ENCODE measurements at places on chromosomes 2 and 18.

DNA sequence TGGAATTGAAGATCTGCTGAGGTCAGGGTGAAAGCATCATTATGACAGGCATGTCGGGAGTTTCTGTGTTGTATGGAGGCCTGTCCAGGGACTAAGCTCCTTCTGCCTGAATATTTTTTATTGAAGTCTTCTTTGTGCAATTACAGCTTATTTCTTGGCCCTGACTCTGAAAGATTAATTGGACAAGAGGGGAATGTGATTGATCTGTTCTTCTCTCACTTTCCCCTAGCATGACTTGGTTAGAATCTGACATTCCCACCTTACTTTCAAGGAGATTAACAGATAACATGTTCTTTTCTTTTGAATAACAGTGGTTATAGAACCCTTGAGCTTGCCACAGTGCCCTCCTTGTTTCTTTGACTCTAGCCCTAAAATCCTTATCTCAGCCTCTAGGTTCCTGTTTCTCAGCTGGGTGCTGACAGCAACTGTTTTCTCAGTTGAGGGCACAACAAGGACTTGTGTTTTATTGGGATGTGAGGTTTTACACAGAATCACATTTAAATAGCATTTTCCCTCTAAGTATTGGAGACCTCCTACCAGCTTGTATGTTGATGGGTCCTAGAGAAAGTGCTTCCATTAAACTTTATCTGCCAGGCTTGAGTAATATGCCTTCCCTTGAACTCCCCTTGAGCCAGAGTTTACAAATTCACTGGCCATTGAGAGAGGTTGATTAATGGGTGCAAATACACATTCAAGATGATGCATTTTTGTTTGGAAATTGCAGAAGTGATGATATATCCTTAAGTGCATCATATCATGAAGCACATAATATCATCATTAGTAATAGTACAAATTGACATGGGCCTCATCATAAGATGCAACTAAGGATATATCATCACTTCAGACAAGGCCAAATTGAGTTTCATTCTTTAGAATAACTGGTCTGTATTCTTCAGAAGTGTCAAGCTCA lies 12.5 kb downstream of the TTLL4 start:
- no peak for DNase-seq

GRCh38 chr18:35564795-35565453 lies 16.6 kb upstream of the GALNT1 start:
- DNase-seq = no peak

- no peak for DNase-seq
Measured at GRCh38 chr18:59663096-59663495, 34.1 kb downstream of the CCBE1 start.

- no peak for DNase-seq
Measured at GRCh38 chr2:238346544-238346943, 26.2 kb downstream of the TRAF3IP1 start.

GRCh38 chr2:121400201-121400600 lies 115.2 kb upstream of the TFCP2L1 start:
- DNase-seq = no peak

- DNase-seq = no peak
Measured at GRCh38 chr2:127138281-127138680, 31.3 kb upstream of the BIN1 start.

GRCh38 chr18:58298251-58299134 lies 254.5 kb downstream of the NEDD4L start:
- no peak for DNase-seq

DNA sequence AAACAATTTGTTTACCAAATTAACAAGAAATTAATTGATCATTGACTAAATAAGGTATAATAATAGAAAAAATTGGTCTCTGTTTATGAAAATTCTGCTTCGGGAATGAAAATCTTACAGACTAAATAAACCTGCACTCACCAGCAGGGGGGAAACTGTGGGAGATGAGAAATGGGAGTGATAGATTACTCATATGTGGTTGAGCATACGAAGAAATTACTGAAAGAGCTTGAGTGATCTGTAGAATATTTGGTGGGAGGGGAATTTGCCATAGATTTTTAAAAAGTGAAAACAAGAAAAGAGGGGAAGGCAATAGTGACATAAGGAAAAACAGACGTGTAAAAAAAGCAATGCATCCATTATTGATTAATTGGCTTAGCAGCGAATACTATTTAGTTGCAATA lies 2.2 kb downstream of the HMSD start:
- no peak for DNase-seq

DNA sequence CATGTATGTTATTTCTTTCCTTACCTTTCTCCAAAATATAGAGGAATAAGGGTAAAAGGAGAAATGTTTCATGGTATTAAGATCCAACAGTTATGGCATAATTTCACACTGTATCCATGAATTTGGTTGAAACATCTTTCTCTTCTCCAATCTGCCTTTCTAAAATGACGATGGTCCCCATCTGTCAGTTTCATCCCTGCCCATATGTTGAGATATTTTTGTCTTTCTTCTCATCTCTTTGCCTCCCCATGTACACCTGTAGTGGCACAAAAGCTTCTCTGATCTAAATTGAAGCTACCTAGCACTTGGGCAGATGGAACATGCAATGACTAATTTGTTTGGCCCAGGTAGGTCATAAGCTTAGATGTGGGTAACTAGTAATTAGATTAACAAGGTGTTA lies 90.7 kb upstream of the LRRTM1 start:
- DNase-seq = no peak

DNA sequence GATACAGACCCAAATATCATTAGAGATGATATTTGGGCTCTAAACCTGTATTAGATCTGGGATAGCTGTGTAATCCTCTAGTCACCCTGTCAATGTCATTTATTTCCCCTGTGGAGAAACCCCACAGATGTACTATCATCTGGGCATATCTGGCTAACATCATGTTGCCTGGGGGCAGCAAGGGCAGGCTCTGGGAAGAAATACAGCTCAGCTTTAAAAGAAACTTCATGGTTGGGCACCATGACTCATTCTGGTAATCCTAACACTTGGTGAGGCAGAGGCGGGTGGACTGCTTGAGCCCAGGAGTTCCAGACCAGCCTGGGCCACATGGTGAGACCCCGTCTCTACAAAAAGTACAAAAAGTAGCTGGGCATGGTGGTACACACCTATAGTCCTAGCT lies 282.5 kb downstream of the SLC8A1 start:
- no peak for DNase-seq

- no peak for DNase-seq
Measured at GRCh38 chr2:62408241-62408677, 97.7 kb downstream of the TMEM17 start.

DNA sequence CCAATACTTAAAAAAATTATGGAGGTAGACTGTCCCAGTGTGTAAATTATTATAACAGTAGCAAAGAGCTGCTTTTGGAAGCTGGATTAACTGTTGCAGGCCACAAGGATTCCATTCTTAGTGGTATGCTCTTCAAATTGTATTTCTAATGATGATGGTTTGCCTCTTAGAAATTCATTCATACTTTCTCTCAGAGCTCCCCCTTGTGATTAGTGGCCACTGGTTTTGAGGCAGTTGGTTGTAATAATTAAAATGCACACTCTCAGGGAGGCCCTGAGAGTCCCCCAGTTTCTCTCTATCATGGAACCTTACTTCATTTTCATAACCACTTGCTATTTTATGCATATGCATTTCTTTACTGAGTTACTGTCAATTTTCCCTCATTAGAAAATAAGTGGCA lies 122.5 kb downstream of the PLA2R1 start:
- peak; percentile 47 for DNase-seq

- DNase-seq = no peak
Measured at GRCh38 chr2:173451118-173451517, 96.4 kb downstream of the CDCA7 start.
